ENCODE measurements at places on chromosomes 12 and 14. TPM values are rescaled to one million over a fixed set of nuclear protein-coding genes. Genes with fewer than 3 reads are reported as not detected.

The SYCP3 gene
- total RNA-seq: not detected

The GSG1 gene
- total RNA-seq: 0.35 TPM

The CCDC88C gene
- 6.0 TPM for total RNA-seq

The KRT80 gene
- total RNA-seq: 66.0 TPM

The PPP4R4 gene
- total RNA-seq: 0.33 TPM

The NUBPL gene
- total RNA-seq: 7.9 TPM

The DCD gene
- not detected for total RNA-seq

The TAS2R42 gene
- not detected for total RNA-seq
